ENCODE measurements at places on chromosomes 7 and 10.
A peak's percentile ranks its signal among the peaks of the same experiment; 100 is the strongest.

- no peak for DNase-seq
Observed at GRCh38 chr7:114932991-114933390, 11.1 kb downstream of the MDFIC start.

DNA sequence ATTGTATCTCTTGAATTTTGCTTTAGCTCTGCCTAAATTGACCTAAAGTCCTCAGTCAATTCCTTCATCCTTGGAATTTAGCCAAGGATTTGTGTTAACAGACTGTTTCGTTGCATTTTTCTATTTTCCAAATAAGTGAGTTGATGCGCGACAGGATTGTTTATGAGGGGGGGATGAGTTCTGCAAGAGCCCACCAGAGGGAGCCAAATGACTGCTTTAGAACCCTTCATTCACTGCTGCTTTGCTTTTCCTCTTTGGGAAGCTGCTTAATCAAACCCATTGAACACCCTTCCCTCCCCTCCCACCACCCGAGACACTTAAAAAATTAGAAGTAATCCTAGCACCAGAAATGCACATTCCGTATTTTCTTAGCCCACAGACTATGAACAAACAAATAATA is 33.7 kb upstream of the PTF1A start:
- DNase-seq = peak; percentile 17

GRCh38 chr10:84008878-84009277 is 130.4 kb upstream of the GHITM start:
- no peak for DNase-seq

DNA sequence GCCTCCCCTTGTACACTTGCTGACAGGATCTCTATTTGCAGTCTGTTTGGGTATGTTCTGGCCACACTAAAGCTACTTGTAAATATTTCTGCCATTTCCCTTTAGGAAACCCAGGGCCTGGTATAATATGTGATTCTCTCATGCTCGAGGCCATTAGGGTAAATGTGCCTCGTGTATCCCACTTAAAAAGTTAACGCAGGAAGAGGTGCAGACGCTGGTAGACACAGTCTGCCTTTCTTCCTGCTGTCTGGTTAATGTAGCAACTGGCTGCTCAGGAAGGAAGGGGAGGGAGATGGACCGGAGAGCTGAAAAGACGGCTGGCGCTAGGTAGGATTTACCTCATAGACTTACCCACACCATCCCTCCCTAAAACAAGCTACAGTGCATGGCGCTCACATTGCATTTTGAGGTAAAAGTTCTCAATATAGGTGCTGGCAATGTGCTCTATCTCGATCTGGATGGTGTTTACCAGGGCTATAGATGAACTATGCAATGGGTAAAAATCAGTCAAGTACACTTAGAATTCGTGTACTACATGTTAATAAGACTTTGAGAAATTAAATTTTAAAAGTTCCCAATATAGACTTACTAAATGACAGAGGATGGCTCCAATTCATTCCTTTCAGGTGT is 125.9 kb downstream of the JAZF1 start:
- no peak for DNase-seq

DNA sequence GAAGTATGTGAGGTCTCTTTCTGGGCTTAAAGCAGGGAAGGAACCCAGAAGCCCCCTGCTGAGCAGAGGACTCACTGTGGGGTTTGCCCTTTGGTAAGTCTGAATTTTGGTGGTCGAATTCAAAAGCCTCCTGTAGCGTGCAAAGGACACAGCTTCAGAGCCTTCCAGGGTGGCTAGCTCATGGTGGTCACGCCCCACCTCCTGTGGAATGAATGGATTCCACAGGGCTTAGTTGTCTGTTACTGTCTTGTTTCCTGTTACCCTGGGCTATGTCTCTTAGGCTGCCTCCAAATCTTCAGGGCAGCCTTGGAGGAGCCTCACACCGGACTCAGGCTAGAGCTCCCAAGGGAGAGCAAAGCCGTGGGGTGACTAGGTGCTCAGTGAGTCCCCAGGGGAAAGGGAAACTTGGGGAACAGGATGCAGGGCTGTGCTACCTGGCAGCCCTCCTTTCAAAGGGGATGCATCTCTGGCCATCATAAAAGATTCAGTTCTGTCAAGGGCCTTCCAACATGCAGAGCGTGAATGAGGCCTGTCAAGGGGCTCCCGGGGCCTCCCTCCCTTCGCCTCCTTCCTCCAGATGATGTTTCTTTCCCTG is 211.7 kb downstream of the CCSER2 start:
- DNase-seq = no peak

DNA sequence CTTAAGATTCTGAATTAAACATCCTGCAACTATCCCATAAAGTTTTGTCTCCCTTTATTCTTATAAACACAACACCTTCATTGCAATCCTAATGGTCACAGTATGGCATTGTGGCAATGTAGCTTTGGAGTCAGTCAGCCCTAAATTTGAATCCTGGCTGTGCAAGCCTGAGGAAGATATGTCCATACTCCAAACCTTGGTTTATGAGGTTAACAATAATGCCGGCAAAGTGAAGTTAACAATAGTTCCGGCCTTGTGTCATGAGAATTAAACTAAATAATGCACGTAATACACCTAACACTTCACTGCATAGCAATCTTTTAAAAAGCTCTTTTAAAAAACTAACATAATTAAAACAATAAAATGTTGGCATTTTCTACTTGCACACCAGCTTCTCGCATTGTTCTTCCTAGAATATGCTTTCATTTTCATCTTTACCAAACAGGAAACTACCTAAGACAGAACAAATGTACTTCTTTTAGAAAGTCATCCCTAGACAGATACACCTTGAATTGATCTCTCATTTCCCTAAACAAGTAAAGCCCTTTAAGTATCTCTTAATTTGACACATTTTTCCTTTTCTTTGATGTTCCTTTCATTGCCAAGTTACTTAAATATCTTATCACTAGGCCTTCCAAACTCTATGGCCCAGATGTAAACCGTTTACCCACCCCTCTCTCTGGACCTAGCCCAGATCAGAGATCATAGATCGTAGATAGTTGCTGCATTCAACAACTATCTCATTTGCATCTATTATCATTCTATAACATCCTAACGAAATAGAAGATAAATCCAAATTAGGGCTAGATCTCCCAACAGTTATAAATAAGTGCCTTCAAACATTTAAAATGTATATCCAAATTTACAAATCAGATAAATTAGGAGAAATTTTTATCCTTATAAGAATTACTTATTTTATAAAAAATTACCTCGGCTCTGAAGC is 66.7 kb downstream of the CREB3L2 start:
- DNase-seq = no peak

DNA sequence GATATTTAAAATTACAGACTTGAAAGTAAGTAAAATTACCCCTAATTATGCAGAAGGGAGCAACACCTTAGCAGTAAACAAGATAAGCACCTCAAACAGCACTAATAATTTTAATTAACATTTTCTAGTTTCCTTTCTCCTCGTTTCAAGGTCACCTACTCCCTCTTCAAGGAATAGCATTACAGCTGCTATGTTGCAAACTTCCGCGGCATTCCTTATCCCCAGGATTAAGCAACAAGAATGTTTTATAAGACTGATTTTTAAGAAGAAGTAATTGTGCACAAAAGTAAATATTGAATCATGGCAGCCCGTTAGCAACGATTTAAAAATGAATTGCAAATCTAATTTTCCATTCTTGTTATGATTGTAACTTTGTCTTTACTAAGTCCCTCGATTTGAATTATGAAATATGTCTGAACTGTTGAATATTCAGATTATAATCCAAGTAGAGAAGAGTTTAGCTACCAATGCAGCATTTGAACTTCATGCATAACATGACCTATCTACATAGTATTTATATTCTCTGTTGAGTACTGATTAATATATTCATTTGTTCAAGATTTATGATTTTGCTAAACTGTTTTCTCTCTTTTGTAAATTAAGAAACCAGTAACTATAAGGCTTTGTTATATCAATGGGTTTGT is 593.5 kb upstream of the MGMT start:
- DNase-seq = no peak

GRCh38 chr7:156975620-156976019 is 26.1 kb downstream of the NOM1 start:
- no peak for DNase-seq

DNA sequence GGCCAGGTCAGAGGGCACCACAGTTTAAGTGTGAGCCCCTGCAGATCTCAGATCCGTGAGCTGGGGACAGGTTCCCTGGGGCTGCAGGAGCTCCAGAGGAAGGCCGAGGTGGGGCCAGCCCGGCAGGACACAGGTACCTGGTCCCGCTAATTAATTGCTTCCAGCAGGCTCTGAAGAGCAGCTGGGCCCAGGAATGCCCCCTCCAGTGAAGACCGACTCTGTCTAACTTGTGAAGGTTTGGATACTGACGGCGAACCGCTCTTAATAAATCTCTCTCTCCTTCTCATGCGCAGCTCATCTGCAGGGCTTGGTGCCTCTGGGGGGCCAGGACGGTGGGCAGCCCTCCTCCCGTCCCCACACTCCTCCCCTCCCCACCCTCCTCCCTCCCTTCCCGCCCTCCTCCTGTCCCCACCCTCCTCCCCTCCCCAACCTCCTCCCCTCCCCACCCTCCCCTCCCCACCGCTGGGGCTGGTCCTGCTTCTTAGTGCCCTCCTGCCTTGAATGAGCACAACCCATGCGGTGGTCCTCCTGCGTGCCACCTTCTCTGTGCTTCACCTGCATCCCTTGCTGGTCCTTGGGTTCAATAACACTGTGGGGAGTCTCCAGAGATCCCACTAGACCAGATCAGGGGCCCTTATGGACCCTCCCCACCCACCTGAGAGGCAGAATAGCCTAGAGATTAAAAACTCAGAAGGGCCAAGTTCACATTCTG is 38.3 kb downstream of the PDGFA start:
- no peak for DNase-seq

- DNase-seq = no peak
Observed at GRCh38 chr10:73054286-73054685, 42.4 kb downstream of the P4HA1 start.

- DNase-seq = peak; percentile 59
Observed at GRCh38 chr7:101814991-101815825, 2.2 kb upstream of the CUX1 start.

DNA sequence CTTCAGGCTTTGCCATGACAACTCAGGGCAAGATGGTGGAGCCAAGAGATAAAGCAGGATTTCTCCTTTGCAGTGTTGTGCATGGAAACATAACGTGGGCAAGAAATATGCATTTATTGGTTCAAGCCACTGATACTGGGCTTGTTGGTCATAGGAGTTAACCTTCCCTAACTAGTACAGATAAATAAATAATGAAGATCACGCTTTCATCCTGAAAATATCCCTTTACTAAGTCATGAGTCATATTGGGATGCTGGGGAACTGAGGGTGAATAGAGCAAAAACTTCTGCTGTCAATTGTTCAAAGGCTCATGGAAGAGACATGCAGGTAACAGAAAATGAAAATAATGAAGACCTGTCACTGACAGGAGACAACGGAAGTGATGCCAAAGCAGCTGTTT is 55.5 kb downstream of the TES start:
- no peak for DNase-seq

- DNase-seq = no peak
Observed at GRCh38 chr7:7851381-7851780, 117.2 kb upstream of the GLCCI1 start.

GRCh38 chr10:131656431-131656841 is 244.4 kb upstream of the PPP2R2D start:
- DNase-seq = no peak

GRCh38 chr10:79384773-79385391 is 37.6 kb downstream of the PPIF start:
- DNase-seq = no peak

DNA sequence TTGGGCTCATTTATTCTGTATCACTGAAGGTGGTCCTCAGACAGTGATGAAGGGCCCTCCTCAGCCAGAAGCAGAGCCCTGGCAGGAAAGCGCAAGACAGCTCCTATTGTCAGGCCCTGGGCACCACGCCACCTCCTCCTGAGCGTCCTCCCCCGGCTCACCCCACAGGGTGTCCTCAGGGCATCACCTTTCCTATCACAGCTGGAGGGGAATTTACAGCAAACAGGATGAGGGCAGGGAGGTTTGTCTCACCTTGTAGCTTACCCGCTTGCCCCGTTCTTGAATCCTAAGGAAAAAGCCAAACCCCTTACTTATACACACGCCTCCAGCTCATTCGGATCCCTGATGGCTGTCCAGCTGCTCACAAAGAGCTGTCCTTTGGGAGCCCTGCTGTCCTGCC is 50.2 kb upstream of the LANCL2 start:
- no peak for DNase-seq

DNA sequence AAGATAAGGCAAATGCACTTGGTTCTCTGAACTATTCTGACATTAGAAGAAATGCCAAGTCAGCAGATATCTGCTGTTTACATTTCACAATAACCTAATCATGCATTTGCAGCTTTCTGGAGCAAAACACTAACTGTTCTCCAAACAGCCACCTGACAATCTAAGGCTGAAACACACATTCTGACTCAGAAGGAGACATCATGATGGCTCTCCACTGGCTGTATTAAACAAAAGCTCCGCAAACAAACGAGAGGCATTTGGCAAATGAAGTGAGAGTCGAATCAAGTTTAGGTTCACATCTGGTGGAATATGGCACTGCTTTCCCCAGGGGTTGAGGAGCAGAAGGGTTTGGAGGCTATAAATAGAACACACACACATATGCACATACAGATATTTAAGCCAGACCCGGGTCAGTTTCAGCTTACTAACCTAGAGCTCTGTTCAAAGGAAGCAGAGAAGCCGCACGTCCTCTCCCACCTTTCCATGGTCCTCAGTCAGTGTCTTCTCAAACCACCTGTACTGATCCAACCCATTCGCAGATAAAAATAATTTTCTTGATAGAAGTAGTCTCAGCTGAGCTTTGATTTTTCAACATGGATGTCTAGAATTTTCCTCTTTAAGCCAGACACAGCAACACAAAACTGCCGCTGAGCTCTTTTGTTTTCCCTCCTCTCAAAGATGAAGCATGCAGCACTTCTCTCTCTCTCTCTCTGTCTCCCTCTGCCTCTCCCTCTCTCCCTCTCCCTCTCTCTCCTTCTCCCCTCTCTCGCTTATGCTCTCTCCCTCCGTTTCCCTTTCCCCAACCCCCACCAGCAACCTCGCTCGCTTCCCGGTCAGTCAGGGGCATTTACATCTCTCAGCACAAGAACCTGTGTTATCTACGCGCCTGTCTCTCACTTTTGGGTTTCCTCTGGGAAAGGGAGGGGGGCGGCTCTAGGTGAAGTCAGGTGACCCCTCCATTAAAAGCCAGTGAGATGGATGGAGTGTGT is 682.8 kb downstream of the MAGI2 start:
- DNase-seq = peak; percentile 15

DNA sequence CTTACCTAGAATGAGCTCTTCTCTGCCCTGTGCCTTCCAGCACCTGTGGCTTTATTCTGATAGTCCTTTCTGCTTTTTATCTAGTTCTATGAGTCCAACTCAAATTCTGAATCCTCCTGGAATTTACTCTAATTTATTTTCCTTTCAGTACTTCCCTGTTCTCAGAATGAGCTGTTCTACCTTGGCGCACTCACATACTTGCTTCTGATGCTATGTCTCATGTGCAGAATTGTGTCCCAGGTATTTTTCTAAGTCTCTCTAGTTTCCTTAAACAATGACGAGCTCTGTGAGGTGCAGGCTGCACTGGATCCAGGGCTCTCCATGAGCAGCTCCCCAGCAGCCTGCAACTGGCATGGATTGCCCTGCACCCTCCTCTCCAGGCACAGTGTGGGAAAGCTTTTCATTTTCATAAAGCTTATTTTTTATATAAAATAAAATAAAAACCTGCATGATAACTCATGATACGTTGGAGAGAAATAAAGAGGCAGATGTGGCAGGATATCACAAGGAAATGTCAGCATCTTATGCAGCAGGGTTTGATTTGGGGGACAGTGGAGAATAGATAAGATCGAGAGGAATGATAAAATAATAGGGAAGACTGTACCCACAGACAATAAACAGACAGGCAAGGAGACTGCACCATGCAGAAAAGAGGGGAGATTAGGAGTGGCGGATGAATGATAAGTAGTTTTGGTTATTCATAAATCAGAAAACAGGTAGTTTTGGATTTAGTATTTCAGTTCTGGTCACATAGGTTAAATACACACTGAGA is 258.2 kb upstream of the POM121L12 start:
- no peak for DNase-seq

Measured in C1 segment of cervical spinal cord (tissue), 14 donors.